ENCODE measurements at places on chromosomes 5 and 9.

DNA sequence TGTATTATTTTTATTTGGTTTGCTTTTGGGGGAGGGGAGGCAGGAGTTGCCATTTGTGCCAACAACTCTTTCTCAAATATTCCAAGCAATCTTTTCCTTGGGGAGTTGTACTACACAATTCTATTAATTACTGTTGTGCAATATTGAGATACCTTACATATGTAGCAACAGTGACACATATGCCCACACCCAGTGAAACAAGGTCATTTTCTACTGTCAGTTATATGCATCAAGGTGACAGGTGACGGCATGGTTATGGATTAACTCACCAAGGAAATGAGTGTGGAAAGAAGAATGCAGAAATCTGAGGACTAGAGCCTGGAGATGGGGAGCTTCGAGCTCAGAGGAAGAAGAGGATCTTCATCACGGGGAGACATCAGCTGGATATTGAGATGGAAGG, 17.9 kb upstream of the MSMP start:
- no peak for DNase-seq

- DNase-seq = peak; percentile 79
Observed at GRCh38 chr5:32092938-32093812, 80.9 kb downstream of the GOLPH3 start.

DNA sequence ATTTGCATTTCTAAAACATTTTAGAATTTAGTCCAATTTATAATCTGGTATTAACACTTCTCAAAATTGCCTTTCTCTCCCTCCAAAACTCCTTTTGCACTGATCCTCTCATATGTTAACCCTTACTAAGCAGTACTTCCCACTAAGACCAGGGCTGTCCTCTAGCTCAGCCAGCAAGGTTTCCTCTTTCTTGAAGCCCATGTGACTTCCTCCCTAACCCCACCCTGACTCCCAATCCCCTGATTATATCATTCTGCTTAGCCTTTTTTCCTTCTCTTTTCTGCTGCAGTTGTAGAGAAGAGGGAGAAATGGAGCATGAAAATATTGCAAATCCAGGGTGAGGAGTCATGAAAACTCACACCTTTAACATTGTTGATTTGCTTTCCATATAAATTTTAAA, 241.7 kb downstream of the MCTP1 start:
- DNase-seq = no peak

DNA sequence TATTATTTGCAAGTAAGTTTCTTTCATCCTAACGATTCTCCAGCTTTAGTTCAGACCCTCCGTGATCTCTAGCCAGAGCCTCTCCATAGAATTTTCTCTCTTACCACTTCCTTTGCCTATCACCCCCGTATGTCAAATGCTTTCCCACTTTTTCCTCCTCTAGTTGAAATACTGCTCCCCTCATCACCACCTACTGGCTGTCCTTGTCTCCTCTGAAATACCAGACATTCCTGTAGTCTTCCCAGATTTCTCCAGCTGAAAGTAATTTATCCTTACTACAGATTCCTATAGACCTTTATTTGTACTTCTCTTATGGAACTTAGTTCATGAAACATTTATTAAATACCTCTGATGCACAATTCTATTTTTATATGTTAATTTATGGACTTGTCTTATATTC, 36.0 kb upstream of the GLIPR2 start:
- no peak for DNase-seq

GRCh38 chr5:169258372-169259000, 42.5 kb downstream of the SLIT3 start:
- DNase-seq = no peak

DNA sequence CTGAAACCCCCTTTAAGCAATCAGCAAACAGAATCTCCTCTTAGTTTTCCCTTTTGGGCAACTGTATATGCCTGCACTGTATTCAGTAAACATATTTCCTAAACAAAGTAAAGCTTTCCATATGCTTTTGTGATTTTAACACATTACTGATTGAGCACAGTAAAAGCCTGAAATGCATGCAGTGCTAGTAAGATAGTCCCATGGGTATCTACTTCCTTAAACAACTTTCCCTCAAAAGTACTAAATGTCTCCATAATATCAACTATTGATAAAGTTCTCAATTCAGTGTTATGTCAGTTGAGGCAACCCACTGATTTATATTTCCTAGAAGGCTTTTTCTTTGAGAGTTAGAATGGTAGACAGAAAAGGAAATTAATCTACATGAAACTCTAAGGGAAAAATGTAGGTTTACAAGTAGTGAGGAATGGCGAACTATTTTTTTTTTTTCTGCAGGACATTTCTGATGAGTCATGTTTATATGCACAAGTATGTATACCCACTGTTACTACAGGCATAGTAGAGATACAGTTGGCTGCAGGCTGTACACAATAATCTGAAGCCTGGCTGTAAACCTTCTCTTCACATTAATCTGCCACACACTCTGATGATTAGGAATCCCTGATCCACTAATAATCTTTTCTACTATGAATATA, 31.2 kb upstream of the CEP120 start:
- DNase-seq = peak; percentile 1

DNA sequence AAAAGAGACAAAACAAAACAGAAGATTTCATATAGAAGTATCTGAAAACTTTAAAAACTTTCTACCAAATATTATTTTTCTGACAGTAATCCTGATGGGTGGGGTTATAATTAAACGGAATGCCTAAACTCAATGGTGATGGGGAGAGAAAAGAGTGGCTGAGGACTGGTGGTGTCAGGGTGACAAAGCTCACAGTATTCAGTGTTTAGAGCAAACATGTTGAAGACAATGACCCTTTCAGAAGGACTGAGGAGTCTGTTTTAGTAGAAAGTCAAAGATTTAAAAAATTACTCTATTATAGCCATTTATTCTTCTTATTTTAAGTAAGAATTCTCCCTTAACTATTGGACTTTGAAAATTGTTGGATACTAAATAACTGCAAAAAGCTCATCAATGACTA, 1144.0 kb downstream of the TAF11L14 start:
- DNase-seq = no peak

- DNase-seq = no peak
Observed at GRCh38 chr9:14466828-14467227, 152.9 kb upstream of the NFIB start.

- no peak for DNase-seq
Observed at GRCh38 chr5:169637549-169638121, 560 bp downstream of the DOCK2 start.

DNA sequence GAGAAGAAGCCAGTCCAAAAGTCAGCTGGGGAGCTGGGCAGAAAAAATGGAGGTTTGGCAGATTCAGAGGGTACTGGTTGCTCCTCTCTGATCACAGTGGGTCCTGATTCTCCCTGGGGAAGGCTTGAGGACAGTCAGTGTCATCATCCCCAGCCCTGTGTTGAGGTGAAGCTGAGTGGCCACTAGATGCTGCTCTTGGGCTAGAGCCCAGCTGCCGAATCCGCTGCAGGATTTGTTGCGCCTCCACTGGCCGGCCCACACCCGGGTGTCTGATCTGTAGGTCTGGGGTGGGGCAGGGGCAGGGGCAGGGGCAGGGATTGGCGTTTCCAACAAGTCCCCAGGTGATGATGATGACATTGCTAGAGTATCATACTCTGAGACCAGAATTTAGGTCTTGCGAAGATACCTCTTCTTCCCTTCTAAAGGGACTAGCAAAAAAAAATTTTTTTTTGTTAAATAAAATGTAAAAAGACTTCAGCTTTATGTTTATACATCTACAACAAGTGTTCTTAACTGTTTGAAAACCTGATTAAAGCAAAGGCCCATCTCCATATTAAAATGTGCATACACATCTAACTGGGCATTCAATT, 106.8 kb downstream of the PDE6A start:
- peak; percentile 75 for DNase-seq

Measured in erythroblast (primary cell).